ENCODE measurements at places on chromosomes 4 and X. TPM values are rescaled to one million over a fixed set of nuclear protein-coding genes. Genes with fewer than 3 reads are reported as not detected.

C4orf50 gene
- total RNA-seq = under 0.01 TPM

RPA4 gene
- 0.56 TPM for total RNA-seq

ABHD18 gene
- total RNA-seq = 5.4 TPM

CHRDL1 gene
- total RNA-seq = 0.19 TPM

CTAG1B gene
- total RNA-seq = not detected

DCLK2 gene
- total RNA-seq = 3.3 TPM

IL15 gene
- total RNA-seq = 3.3 TPM

CWH43 gene
- not detected for total RNA-seq

SHOX gene
- total RNA-seq = not detected

FGFR3 gene
- 0.56 TPM for total RNA-seq
